ENCODE measurements at places on chromosomes 2 and 18.
A peak's percentile ranks its signal among the peaks of the same experiment; 100 is the strongest.

DNA sequence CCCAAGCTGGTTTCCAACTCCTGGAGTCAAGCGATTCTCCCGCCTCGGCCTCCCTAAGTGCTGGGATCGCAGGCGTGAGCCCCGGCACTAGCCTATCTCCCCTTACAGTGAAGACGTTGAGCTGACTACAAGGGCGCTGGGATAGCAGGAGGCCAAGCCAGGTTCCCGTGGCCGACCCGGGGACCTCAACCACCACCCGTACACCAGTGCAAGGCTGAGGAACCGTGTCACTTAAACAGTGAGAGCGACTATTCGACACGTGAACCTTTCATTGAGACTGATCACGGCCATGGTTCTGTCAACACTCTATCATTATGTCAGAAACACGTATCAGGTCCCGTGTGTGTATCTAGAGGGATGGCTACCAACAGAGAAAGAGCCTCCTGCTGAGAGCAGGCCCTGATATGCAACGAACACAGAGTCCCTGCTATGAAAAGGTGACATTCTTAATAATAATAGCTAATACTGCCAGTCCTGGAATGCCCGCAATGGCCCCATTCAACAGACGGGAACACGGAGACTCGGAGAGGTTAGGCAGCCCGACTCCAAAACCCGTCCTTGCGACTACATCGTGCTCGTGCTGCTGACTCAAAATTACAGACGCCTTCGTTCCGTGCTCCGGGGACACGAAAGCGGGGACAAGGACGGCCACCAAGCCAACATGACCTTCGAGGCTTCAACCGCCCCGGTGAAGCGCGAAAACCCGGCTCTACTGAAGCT is 833 bp downstream of the AFG3L2 start:
- DNase-seq = peak; percentile 35

DNA sequence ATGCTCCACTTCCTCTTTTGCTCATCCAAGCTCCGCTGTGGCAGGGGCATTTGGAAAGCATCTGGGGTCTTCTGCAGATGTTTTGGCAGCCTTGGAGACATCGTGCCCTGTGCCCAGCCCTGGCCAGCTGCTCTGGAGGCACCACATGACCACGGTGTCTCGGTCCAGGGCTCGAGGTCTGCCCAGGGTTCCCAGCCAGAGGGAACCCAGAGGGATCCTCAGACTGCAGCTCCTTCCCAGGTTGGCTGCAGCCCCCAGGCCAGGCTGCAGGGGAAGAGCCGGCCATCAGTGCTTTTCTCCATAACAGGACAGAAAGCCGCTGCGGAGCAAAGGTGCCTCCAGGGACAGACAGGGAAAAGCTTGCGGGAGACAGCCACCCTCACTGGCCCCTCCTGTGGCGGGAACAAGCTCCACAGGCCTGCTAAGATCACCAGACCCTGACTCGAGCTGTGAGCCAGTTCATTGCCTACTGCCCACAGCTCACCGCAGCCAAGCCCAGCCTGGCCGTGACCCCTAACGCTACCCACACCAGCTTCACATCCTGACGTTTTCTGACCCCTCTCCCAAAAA is 74.7 kb downstream of the SMAD7 start:
- no peak for DNase-seq

DNA sequence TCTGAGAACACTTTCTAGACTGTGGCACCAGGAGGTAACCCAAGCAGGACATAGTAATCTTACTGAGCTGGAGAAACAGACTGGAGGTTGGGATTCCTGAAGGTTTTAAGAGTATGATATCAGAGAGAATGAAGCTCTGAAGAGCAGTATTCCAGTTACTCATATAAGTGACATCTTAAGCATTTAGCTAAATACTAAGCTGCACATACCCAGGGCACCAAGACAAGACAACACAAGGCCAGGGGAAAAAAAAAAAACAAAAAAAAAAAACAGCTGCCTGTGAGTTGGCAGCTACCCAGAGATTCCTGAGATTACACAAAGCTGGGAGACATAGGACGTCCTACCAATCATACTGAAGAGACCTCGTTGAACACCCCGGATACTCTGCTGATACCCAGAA is 175.8 kb downstream of the SRBD1 start:
- peak; percentile 96 for DNase-seq

DNA sequence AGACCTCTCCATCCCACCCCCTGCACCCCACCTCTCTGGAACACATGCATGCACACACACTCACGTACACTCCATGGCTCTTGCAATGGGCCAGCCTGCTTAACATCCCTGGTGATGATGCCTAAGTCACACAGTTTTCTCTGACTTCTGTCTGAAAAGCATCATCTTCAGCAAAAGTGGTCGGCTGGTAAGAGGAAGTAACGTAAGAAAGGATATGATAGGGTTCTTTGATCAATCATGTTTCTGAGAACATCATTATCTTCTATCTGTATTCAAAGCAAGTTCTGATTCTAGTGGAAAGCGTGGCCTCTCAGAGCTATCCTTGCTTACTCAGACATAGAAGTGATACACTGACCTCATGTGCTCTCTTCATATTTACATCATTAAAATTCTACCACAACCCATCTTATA is 11.4 kb upstream of the NDUFV2 start:
- no peak for DNase-seq

GRCh38 chr18:63859781-63860475 is 27.6 kb upstream of the SERPINB2 start:
- DNase-seq = no peak

- no peak for DNase-seq
Observed at GRCh38 chr2:58710795-58711279, 469.7 kb upstream of the FANCL start.

- DNase-seq = peak; percentile 77
Observed at GRCh38 chr2:203583701-203584100, 48.6 kb upstream of the RAPH1 start.

All from EL (cell line).